HEK293T (cell line): ENCODE measurements at places on chromosomes 3 and 15.

- no peak for DNase-seq
These were observed 119.7 kb upstream of the DLG1 start for GRCh38 chr3:197417911-197418618.

- no peak for DNase-seq
These were observed 168.7 kb downstream of the CHL1 start for GRCh38 chr3:365268-365667.

DNA sequence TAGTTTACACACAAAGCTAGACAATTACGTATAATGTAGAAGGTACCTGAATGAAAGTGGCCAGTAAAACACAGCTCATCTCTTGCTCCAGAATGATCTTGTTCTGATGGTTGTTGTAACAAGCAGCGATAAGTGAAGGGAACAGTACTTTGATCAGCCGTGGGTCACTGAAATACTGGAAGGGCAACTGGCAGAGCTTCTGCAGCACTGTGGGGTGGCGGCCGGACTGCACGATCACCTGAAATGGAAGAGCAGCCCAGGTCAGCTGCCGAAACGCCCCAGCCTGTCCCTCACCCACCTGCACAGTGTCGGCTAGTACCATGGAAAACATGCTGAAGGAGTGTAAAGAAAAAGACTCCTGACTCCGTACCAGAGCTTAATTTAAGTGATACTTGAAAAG is 17.3 kb downstream of the ISL2 start:
- no peak for DNase-seq

GRCh38 chr3:99532246-99532645 is 106.1 kb upstream of the COL8A1 start:
- DNase-seq, result peak; percentile 61

DNA sequence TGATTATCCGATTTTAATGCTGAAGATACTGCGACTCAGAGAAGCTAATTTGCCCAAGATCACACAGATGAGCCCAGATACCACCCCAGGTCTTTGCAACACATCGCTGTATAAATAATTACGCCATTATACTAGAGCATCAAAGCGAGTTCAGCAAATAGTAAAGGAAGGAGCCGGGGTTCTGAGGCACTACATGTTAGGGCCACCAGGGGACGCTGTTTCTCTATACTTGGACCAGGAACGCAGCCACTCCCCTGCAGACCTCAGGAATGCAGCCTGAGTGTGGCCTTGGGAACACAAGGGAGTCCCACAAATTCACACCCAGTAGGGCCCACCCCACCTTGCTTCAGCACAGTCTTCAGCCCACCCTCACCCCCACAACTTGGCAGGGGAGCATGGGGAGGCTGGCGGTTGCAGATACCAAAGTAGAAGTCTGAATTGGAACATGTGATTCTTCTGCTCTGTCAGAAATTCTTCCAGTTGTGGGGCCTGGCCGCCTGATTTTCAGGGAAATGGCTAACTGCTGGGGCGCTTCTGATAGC is 57.8 kb upstream of the RYK start:
- DNase-seq, result peak; percentile 79

DNA sequence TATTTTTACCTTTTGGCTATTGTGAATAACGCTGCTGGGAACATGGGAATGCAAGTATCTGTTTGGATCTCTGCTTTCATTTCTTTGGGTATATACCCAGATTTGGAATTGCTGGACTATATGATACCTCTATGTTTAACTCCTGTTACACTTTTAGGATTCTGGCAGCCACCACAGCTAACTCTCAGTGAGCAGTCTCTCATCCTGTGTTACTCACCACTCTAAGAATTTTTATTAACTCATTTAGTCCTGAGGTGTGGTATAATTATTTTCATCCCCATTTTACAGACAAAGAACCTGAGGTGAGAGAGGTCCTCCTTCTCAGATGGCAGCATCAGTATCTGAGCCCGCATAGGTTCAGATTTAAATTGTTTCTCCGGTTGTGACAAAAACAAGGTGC is 1.1 kb downstream of the SPATA12 start:
- DNase-seq, result no peak

DNA sequence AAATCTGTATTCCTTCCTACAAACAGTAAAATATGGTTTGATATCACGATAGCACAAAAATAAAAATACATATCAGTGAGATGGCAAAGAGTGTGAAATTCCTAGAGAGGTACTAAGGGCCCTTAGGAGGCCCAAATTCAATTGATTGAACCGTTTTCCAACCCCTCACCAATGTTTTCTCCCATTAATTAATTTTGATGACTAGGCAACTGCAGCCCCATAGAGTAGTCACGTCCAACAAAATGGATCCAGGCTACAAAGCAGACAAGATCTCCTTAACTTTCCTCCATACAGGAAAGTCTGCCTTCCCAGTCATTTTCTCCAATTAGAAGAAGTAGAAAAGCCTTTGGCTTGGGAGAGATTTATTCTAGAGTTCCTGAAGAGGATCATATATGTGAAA is 193.9 kb downstream of the PLOD2 start:
- DNase-seq, result no peak

GRCh38 chr15:39025881-39026280 is 461.3 kb upstream of the RASGRP1 start:
- no peak for DNase-seq

DNA sequence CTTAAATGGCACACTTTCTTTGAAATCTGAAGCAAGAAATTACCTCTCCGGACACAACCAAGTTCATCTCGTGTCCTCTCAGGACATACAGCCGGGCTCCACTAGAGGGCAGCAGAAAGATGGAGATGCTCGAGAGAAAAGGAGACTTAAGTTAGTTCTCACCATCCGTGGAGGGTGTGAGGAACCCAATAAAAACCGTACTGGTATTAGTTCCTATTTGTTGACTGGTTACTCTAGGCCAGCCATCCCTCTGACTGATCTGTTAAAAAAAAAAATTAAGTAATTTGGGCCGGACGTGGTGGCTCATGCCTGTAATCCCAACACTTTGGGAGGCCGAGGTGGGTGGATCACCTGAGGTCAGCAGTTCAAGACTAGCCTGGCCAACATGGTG is 7.9 kb upstream of the CYP11A1 start:
- peak; percentile 77 for DNase-seq

GRCh38 chr3:39028546-39028945 is 23.2 kb downstream of the SCN11A start:
- no peak for DNase-seq

GRCh38 chr3:137987723-137988122 is 22.2 kb upstream of the CLDN18 start:
- no peak for DNase-seq

DNA sequence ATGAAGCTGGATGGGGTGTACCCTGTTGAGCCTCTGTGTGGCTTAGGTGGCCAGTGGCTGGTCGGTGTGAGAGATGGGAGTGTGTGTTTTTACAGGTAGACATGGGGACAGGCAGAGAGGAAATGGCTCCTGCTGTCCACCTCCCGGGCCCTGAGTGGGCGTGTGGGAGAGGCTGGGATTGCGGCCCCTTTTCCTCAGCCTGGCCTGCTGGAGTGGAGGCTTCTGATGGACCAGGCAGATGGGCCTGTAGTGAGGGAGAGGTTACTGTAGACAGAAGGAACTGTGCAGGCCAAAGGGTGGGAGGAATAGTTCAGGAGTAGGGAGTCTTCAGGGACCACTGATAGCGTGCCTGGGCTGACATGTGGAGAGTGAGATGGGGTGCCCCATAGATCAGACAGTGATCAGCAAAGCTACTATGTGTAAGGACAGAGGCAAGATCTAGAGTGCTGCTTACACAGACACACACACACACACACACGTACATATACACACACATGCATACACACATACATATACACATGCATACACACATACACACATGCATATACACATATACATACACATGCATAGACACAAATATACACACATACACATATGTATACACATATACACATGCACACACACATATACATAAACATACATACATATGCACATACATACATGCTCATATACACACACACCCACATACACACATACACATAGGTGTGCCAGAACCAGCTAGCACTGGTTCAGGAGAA is 26.4 kb downstream of the ACAA1 start:
- no peak for DNase-seq

GRCh38 chr3:136678981-136679380 is 73.2 kb downstream of the STAG1 start:
- no peak for DNase-seq

DNA sequence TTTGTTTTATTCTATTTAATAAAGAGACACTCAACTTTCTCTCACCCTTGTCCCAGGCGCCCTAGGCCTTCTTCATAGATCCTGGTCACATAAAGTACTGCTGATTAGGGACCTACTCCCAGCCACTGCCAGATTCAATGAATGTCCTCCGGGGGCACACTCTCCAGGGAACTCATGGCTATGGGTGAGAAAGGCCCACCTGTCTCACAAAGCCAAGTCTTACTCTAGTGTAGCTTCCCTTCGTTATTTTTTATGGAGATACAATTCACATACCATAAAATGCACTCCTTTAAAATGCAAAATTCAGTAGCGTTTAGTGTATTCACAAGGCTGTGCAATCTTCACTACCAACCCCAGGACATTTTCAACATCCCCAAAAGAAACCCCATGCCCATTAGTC is 87.8 kb downstream of the ADCY5 start:
- DNase-seq, result no peak

DNA sequence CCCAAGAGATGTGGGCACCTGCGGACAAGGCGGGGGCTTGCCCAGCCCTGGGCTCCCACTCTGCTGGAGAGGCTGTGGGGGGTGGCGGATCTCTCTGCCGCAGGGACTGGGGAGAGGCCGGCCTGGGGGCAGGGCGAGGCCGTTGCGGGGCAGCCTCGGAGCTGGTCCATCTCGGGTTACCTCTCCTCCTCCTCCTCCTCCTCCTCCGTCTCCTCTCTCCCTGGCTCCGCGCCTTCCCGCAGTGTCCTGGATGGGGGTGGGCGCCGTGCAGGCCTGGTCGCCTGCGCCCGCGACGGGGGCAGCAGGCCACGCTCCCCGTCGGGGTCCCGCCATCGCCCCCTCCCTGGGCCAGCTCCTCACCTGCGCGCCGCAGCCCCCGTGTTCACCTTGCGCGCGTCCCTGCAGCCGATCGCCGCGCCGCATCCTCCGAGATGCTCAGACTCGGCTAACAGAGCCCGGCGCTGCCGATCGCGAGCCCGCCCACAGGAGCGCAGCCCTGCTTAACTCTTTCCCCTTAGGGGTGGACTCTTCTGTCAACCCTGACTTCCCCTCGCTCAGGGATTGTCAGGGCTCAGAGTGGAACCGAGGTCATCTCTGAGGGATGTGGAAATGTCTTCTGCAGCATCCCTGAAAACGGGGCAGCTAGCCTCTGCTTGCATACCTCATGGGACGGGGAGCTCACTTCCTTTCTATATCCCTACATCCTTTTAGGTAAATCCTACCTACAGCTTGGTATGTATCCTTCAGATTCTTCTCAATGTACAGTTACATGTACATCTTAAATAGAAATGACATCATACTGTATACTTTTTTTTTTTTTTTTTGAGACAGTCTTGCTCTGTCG is at the start of gene PRRT3:
TSS of gene PRRT3 (minus strand) at position 447 of the 844 bp plus-strand sequence. CDS start 2,293 bp downstream, outside the sequence.
- peak; percentile 67 for DNase-seq

GRCh38 chr3:45874677-45875346 is 11.5 kb upstream of the CCR9 start:
- DNase-seq, result no peak

DNA sequence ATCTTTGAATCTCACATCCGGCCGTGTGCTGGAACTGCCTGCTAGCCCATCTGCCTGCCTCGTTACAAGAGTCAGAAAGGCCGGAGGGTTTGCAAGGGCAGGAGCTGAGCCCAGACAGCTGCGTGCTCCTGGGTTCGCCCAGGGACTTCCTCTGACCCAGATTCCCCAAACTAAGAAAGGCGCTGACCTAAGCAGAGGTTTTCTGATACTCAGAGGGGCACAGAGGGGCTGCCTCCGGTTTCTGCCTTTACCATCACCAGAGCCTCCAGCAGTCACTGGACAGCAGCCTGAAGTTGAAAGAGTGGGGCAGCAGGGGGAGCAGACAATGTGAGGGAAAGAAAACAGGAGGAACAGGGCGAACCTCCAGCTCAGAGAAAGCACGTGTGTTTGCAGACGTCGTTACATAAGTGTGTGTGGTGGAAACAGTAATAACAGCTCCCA is 33.4 kb upstream of the RAD18 start:
- no peak for DNase-seq

GRCh38 chr3:128910006-128910405 is 30.6 kb downstream of the ACAD9 start:
- DNase-seq, result no peak

DNA sequence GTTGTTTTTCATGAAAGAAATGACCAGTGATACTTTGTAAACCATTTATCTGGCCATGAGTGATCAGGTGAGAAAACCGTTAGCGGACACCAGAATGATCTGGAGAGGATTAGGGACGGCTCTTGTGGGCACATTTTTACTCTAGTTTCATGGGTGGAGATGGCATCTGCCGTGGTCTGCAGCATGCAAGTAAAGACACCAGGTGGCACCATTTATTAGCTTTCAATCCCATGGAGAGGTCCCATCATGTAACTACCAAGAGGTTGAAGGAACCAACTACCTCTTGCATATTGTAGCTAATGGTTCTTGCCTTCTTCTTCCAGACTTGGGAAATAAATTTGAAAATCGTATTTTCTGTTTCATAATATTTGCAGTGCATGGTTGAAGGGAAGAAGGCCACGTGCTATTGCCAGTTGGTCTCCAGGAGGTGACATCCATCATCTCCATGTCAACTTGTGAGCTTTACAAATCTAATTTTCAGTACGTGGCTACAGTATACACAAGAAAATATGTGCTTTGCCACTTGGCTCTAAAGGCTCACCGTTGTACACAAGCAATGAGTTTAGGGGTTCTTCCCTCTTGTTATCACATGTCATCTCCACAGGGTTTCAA is 1.5 kb upstream of the MAPKBP1 start:
- peak; percentile 45 for DNase-seq

DNA sequence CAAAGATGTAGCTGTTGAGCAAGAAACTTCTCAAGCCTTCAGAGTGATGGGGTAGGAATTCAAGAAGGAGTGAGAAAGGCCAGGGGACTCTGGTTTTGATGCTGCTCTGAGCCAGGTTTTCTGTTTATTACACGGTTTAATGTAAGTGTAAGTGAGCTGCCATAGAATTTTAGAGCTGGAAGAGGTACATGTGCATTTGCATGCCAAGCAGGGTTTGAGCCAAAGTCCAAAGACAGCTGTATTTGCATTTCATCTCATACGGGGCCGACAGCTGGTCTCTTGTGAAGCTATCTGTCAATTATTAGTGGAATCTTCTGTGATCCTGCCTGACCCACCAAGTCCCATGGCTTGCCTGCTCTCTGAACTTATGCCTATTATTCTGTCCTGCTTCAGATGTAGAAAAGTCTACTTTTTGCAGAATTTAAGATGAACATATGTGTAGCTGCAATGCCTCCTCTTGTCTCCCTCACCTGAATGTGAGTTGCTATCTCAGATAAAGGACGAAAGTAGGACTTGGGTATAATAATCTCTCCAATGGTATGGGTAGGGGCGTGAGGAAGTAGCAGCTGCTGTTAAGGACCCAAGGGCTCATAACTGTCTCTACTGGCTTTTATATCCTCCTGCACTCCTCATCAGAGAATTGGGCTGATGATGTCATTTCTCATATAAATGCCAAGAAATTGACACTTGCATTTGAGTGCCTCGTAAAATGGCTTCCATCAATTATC is 160.0 kb downstream of the SQOR start:
- DNase-seq, result no peak

- DNase-seq, result no peak
These were observed 24.8 kb downstream of the TTC23 start for GRCh38 chr15:99224372-99225214.

- no peak for DNase-seq
These were observed 9.7 kb downstream of the COL8A1 start for GRCh38 chr3:99648101-99648500.

- DNase-seq, result no peak
These were observed 272.0 kb downstream of the KLF13 start for GRCh38 chr15:31598620-31599019.
